Jurkat, Clone E6-1 (cell line): ENCODE measurements at places on chromosomes 4 and X.

GRCh38 chr4:40046311-40046980, 10.2 kb upstream of the N4BP2 start:
- no peak for DNase-seq

GRCh38 chrX:52261125-52261462, 76.4 kb downstream of the MAGED4 start:
- no peak for DNase-seq

- no peak for DNase-seq
Measured at GRCh38 chr4:119729835-119730670, 101.4 kb upstream of the PDE5A start.

DNA sequence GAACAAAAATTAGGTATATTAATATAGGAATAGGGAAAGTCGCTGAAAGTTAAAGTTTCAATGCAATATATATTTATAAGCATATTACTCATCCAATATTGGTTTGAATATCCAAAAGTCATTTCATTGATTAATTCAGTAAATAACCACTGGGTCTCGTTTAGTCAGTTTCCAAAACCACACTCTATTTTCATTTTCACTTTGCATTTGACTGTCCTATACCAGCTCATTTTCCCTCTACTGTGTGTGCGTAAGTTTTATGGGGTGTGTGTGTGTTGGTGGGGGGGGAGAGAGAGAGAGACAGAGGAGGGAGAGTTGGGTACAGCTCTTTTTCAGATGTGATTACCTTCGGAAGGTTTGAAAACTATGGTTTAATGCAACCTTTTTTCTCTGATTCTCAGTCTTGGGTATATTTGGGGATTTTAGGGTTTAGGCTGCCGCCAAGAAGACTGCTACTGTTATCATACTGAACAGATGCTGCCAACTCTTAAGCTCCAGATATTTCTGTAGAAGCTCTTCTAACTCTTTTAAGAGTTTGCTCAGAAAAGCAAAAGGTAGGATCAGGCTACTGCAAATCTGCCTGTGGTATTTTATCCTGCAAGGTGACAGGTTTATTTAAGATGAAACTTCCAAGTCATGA, 1427.4 kb downstream of the PCDH7 start:
- no peak for DNase-seq

DNA sequence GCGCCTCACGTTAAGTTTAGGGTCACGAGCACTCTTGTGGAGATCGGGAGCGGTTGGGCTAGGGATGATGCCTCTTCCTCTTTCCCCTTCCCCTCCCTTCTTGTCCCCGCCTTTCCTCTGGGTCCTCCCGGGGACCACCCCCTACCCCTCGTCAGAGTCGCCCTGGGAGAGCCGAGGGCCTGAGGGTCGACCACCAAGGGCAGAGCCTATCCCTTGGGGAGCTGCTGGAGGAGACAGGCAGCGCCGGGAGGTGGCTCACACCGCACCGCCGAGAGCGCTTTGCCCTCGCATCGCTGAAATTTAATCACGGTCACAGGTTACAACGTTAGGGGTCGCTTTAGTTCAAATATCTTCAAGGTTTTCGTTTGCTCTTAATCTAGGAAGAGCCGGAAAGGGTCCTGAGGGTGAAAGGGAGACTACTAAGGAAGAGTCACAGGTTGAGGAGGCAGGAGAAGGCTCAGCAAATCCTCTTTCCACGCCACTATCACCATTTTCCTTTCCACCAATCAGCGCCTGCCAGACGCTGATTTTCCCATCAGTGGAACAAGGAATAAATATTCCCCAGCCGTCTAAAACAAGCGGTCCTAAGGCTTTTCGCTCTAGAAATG, 528 bp upstream of the SNCA start:
- DNase-seq = no peak

DNA sequence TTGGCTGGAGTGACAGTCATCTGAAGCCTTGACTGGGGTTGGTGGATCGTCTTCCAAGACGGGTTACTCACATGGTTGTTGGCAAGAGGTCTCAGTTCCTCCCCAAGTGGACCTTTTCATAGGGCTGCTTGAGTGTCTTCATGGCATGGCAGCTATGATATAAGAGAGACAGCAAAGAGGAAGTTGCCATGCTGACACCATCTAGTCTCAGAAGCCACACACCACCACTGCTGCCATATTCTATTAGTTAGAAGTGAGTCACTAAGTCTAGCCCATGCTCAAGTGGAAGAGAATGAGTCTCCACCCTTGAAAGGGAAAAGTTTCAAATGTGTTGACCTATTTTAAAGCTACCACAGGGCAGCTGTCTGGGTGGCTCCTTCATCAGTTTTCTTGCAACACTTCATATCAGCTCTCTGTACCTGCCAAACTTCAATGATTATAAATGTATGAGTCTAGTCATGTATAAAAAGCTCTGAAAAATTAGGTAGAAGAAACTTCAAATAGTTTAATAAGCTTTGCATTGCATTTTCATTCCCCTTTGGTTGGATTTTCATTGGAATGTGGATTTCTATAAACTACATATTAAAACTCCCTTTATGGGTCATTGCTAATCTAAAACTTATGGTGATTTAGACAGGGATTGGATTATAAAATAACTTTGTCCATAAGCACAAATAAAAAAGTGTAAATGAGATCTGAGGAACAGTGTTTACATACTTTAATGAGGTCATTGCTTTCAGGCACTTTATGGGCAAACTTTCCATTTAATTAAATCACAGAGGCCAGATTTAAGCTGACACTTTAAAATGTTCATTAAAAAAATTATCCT, 68.0 kb upstream of the ATXN3L start:
- no peak for DNase-seq

DNA sequence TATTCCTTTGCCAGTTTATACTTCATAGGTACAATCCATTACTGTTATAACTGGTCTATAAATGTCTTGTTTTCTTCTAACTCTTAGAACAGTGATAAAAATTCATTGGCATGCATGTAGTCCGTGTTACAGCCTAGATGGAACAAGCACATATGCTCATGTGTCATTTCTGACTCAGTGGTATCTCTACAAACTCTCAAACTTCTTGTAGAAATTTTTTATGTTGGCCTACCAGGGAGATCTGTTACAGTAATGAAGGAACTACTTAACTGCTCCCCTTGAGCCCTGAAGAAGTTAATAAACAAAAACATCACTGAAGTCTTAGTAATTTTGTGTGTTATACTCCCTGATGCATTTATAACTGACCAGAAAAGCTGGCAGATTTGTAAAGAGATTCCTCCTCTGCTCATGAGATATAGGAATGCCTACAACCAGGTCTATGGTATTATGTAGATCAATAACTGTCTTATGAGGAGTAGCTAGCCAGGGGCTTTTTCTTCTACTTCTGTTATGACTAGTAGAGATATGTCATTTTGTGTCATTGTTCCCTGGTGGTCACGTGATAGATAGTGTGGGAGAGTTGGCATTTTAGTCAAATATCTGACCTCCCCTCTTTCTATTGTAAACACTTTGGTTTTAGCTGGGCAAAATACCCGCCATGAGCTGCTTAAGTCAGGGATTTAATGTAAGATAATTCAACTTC, 53.7 kb upstream of the FAAH2 start:
- DNase-seq = no peak

DNA sequence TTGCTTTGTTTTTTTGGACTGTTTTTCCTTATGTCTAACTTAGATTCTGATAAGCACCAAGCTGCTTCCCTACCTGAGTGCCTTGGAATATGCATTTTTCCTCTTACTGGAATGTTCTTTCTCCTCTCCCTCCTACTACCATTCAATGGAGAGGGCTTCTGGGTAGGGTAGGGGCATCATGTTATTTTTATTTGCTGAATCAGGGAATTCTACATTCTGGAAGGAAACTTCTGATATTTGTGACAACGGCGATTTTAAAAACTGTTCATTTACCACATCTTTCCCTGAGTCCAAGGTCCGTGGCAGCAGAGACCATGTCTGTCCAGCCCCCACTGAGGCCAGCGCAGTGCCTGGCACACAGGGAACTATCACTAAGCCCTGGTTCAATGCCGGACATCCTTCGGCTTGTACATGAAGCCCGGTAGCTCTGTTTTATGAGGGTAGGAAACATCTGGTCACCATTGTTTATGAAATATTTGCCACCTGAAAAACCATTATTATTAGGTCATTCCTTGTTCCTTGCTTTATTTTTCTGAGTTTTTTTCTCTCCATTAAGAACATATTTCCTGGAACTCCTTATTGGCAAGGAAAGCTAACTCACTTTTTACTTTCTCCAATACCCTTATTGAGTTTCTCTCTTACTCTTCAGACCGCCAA, 57.0 kb downstream of the PALLD start:
- DNase-seq = no peak

DNA sequence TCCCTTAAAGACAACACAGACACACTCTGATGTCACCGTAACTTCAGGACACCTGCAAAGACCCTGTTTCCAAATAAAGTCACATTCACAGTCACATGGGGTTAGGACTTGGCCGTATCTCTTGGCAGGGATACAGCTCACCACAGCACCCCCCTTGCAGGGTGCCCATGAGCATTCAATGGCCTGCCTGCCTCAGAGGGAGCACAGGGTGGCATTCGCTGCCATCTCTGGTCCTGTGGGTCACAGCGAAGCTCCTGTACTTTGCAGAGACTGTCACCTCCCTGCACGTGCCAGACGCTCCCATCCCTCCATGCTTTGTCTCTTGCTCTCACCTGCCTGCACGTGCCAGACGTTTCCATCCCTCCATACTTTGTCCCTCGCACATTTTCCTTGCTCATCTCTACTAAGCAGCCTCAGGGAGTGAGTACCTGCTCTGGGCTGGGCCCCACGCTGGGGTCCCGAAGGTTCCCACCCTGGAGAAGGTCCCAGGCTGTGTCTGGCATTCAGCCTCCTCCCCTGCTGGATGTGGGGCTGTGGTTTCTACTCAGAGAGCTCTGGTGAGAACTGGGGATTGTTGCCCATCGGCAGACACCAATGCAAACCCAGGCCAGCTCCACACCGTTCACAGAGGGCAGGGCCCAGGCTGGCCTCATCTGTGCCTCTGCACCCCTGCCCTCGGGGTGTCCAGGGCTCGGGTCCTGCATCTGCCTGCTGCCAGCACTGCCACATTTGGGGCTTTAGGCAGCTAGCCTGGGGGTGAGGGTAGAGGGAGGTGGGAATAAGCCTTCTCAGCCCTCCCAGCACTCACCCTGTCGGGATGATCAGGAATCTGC, 15.8 kb downstream of the HTRA3 start:
- DNase-seq = no peak

DNA sequence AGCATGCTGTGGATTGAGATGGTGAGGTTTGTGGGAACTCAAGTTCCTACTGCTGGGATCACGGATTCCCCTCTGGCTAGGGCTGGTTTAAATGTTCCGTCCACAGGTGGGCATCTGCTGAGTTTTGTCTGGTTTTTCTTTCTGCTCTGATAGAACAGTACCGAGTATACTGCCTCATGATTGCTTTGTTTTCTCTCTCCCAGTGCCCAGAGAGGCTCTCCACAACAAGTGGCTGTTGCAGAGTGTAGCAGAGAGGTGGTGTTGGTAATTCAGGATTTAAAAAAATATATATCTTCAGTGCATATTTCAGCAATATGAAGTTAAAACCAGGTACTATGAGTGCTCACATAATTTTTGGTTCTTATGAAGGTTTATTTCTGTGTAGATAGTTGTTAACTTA, 213.7 kb downstream of the TEX13C start:
- no peak for DNase-seq
